ENCODE measurements at places on chromosomes 1 and 21. TPM values are rescaled to one million over a fixed set of nuclear protein-coding genes. Genes with fewer than 3 reads are reported as not detected.

Gene ACTL8
- total RNA-seq: under 0.01 TPM

Gene CD55
- total RNA-seq: 40.7 TPM

- DNase-seq: no peak
Observed at GRCh38 chr1:77882411-77882810, 6.0 kb upstream of the NEXN start.

- no peak for DNase-seq
Observed at GRCh38 chr1:169115891-169116585, 9.5 kb downstream of the ATP1B1 start.

DNA sequence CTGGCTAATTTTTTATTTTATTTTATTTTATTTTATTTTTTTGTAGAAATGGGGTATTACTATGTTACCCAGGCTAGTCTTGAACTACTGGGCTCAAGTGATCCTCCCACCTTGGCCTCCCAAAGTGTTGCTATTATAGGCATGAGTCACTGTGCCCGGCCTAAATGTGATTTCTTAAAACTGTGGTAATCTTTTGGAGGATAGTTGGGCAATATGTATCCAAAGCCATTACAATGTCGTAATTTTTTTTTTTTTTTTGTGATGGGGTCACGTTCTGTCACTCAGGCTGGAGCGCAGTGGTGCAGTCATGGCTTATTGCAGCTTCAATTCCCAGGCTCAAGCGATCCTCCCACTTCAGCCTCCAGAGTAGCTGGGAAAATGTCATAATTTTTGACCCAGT, 14.2 kb downstream of the ETV3L start:
- DNase-seq: no peak

- peak; percentile 66 for DNase-seq
Observed at GRCh38 chr1:107883562-107883961, 81.4 kb downstream of the VAV3 start.

DNA sequence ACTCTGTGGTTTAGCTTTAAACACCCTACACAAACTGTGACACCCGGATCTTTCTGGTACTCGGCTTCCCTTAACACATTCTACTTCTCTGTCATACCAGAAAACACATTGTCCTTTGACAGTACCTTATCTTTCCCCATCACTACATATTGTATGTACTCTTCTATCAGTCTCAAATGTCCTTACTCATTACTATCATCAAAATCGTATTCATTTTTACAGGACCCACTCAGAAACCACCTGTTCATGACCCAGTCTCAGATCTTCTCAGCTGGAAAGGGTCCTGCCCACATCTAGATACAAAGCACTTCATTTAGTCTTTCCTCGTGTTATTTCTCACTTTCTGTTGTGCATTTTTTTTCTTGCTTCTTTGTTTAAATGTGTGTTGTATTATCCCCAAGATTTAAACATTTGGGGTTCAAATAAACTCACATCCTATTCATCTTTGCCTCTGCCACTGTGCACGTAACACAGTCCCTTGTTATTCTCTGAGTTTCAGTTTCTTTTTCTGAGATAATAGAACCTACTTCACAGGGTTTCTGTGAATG, 27.7 kb downstream of the CD34 start:
- DNase-seq: no peak

DNA sequence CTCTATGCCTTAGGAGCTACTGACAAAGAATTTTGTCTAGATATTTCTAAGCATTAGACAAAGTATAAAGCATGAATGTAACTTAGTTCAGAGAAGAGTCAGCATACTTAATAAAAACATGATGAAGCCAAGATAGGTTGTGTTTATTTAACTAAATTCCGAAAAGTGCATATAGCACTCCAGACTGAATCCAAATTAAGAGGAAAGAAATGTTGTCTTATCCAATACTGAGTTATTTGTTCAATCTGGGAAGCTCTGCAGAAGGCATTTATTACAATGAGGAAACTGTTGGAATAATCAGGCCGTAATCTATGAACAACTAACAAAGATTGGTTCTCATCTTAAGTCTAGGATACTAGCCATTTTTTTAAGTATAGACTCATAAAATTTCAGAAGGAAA, 100.2 kb downstream of the TNFSF18 start:
- DNase-seq: no peak

DNA sequence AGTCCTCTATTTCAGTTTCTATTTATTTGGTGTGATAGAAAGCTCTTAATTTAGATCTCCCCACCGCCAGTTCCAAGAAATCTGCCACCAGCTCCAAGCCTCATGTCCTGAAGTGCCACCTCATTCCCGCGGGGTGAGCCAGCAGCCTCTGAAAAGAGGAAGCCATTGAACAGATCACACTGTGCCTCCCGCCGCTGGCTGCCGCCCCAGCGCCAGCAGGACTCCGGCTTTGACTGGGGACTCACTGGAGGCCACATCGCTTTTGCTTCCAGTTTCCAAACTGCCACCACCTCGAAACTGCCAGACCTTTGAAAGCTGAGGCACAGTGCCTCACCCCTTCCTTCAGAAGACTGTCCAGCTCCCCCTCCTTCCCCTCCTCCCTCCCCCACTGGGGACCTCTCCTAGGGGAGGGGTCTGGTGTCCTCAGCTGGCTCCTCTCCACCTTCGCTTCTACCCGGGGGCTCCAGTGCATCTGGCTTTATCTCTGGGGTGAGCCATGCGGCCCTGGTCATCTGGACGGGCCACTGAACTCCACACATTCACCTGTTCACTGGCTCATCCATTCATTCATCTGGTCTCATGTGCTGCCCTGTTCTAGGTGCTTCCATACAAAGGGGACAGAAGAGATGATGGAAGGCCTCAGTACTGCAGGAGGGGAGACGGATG, 58.9 kb downstream of the VPS26C start:
- DNase-seq: no peak

DNA sequence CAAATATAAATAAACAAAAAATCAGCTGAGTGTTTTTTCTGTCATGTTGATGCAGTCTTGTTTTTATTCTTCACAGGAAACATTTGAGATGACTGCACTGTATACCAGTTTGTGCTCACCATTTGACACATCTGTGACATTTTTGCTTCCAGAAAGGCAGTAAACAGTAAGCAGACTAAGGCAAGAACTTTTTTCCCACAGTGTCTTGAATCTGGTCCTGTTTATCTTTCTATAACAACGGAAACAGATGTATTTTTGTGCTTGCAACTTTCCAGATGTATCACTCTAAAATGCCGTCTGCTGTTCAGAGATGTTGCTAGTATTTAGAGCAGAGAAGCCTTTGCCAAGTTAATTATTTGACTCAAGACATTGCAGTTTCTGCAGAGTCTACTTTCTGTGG, 105.5 kb downstream of the ZC3H11B start:
- DNase-seq: no peak

GRCh38 chr1:228292609-228292911, 84.7 kb downstream of the OBSCN start:
- DNase-seq: no peak

Gene ILDR2
- total RNA-seq: 0.27 TPM

Gene LRRC71
- not detected for total RNA-seq

DNA sequence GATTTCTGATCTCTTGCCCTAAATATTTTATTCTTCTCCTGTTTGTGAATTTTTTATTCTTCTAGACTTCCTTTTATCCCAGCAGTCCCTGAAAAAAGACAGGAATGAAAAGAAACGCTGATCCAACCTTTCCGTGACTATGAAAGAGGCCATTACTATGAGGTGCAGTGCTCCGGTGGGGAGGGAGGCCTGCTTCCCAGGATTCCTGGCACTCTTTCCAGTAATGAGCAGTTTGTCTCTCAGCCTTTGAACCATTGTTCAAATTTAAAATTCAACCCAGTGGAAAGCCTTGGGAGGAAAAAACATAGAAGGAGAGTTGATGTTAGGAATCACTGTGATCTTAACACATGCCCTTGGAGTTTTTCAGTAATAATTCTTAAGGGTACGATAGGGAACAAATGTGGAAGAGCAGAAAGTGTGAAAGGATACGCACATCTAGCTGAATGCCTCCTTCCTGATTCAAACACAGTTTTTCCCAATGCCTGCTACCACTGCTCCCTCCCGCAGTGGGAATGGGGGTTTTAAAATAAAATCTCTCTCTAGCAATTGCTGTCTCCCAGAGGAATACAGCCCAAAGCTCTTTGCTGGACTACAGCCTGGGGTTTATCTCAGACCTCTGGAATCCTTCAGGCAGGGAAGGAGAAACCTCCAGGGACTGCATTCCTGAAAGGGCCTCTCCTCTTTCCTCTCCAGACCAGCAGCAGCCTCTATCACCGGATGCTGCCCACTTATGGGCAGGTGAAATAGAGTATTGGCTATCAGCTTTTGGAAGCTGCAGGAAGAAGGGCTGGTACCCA, 6.1 kb downstream of the IER5 start:
- no peak for DNase-seq

GRCh38 chr1:204349602-204350001, 10.1 kb downstream of the PLEKHA6 start:
- DNase-seq: no peak

GRCh38 chr1:199723250-199723956, 304.1 kb upstream of the NR5A2 start:
- no peak for DNase-seq

GRCh38 chr1:63721531-63722189, 52.2 kb upstream of the ROR1 start:
- no peak for DNase-seq

Gene TNNT2
- total RNA-seq: not detected

DNA sequence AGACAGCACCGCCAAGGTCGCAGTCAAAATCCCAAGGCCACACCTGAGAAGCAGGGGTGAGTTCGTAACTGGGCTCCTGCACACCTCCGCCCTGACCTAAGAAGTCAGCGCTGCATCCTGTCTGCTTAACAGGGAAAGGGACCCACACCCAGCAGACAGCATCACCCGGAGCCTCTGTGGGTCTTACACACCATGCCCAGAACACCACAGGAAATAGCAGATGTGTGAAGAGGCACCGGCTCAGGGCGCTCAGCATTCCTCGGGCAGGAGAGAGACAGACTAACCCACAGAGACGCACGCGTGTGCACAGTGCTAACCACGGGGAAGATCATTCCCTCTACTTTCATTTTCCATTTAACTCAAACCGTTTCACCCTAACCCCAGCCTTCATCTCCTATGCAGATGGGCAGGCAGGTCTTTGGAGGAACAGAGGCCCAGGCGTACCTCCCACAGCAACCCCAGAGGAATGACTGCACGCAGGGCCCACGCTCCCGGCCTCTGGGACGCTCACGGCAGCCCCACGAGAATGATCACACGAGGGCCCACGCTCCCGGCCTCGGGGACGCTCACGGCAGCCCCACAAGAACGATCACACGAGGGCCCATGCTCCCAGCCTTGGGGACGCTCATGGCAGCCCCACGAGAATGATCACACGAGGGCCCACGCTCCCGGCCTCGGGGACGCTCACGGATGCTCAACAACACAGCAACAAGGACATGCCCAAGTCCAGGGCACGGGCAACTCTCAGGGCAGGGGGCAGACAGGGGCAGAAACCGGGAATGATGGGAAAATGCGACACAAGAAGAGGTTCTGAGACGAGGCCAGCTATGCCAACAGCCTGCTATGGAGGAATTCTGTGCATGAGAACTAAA, 20.9 kb downstream of the POFUT2 start:
- DNase-seq: no peak

GRCh38 chr1:114339379-114339778, 171.6 kb downstream of the TRIM33 start:
- no peak for DNase-seq

DNA sequence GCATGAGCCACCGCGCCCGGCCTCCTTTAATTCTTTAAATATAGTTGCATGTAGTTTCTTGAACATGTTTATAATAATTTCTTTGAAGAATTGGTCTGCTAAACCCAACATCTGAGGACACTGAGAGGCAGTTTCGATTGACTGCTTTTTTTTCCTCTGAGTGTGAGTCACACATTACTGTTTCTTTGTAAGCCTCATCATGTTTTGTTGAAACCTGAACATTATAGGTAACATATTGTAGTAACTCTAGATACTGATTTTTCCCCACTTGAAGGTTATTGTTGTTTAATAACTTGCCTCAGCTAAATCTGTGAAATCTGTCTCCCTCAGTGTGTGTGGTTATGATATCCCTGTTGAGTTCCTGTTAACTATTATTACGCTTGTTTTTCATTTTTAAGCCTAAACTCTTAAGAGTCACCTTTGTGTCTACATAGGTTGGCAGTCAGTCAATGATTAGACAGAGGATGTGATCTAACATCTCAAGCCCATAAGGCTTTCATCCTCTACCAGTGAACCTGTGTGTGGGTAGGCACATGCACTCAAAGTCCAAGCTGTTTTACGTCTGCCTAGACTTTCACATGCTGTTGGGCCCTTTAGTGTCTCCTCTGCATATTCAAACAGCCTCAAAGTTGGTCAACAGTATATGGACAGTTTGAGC, 155.5 kb downstream of the KCNH1 start:
- no peak for DNase-seq

DNA sequence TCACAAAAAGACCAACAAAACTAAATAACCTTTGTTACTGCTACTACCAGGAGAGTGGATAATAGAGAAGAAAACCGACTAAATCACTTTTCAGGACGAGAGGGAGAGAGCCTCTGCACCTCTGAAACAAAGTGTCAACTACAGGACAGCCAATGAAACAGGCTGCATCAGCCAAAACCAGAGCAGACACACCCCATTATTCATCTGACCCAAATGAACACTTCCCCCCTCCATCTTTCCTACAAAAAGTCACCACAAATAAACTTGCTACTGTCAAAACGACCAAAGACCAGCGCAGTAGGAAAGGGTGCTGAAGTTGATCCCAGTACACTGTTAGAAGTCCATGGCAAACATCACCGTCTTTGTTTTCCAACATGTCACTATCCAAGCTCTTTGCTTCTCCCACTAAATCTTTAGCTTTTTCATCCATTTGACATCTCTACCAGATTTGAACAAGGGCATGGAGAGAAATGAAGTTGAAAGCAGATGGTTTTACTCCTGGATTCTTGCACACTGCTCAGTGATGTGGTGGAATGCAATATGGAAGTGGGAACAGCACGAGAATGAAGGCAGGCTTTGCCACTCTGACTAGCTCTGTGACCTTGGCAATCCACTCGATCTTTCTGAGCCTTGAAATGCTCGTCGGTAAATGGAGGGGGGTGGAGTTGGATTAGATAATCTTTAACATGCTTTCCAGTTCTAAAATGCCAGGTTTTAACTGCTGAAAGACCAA, 20.5 kb downstream of the DSTYK start:
- DNase-seq: no peak

Gene CLCNKB
- 0.81 TPM for total RNA-seq

Measured in hematopoietic multipotent progenitor cell (in vitro differentiated cells).